ENCODE measurements at places on chromosomes 7 and 10.

GRCh38 chr7:80977751-80978150 is 58.9 kb upstream of the SEMA3C start:
- DNase-seq: no peak

- DNase-seq: no peak
Observed at GRCh38 chr10:1594372-1595241, 142.7 kb downstream of the ADARB2 start.

DNA sequence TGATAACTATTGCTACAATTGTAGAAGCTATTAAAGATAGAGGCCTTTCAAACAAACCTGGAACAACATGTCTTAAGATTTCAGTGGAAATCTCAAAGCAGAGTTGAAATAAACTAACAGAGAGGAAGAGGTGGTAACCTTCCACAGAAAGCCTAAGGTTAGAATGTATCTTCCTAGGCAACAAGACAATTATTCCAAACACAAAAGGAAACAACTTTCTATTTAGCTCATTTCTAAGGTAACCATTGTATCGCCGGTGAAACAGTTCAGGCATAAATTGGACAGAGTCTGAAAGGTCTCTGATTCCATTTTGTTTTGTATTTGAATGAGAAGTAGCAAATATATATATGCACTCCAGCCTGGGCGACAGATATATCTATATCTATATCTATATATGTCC is 30.7 kb upstream of the HYCC1 start:
- no peak for DNase-seq

DNA sequence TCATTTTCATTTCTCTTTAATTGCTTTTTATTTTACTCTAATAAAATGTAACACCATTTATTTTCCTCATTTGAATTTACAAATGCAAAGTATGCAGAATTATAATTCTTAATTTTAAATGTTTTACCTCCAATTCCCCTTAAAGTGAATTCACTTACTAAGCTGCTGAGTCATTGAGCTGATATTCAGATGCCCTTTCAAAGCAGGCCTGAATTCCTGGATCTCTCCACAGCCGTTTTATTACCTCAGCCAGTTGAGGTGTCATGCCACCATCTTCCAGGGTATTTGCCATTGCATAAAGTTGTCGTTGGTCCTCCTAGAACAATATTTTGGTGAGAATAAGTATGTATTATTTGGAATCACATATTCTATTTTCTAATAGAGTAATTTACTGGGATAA is 33.2 kb downstream of the GNAT3 start:
- DNase-seq: peak; percentile 72

DNA sequence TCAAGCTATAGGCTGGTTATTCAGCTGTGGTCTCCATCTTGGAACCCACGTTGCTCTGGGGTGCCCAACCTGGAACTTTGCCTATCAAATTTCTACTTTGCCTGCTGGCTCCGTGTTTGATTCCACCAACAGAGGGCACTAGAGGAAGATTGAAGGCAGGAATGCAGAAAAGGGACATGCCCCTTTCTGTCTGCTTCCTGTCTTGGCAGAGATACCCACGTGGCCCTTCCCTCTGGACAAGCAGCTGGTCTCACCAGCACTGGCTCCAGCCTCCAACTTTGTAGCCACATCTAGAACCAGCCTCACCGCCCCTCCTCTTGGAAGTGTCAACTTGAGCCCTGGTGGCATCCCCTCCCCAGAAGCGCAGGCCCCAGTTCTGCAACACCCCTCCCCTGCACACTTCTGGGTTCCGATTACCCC is 52.1 kb upstream of the ZNF438 start:
- DNase-seq: peak; percentile 68

GRCh38 chr10:6692103-6692502 is 112.0 kb upstream of the PRKCQ start:
- DNase-seq: no peak

GRCh38 chr10:89301721-89302445 is at the start of gene IFIT2:
IFIT2 (plus strand) TSS chr10:89302046; CDS start chr10:89302124, 78 bp downstream.
- DNase-seq: peak; percentile 59

- no peak for DNase-seq
Observed at GRCh38 chr10:51629934-51630639, 69.3 kb downstream of the CSTF2T start.

DNA sequence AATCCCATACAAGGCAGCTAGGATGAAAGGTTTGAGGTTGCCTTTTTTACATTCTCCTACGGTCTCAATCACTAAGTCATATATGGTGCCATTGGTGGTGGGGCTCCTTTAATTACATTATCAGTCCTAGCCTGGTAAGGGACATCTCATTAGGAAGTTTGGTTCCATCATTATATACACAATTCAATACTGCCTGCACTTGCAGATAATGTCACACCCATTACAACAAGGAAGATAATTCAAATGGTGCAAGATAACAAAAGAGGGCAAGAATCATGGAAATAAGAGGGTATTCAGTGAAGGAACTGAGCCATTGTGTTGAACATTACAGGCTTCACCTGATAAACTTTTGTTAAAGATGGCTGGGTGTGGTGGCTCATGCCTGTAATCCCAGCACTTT is 1.7 kb upstream of the TMEM248 start:
- DNase-seq: no peak

DNA sequence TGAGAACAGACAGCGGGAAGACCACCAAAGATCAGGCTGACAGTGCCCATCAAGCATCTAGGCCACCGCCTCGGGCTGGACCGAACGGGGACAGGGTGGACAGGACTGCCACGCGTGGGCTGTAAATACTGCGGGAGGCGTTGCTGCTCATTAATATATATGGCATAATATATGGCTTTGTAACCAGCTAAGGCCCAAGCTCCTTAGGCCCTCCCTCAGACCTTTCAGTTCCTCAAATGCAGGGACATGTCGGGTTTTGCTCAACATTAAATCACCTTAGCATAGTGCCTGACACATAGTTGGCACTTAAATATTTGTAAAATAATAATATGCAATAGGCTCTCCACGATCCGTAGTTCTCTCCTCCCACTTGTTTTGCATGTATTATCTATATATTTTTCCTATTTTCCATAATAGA is 402 bp upstream of the TMEM168 start:
- DNase-seq: no peak

DNA sequence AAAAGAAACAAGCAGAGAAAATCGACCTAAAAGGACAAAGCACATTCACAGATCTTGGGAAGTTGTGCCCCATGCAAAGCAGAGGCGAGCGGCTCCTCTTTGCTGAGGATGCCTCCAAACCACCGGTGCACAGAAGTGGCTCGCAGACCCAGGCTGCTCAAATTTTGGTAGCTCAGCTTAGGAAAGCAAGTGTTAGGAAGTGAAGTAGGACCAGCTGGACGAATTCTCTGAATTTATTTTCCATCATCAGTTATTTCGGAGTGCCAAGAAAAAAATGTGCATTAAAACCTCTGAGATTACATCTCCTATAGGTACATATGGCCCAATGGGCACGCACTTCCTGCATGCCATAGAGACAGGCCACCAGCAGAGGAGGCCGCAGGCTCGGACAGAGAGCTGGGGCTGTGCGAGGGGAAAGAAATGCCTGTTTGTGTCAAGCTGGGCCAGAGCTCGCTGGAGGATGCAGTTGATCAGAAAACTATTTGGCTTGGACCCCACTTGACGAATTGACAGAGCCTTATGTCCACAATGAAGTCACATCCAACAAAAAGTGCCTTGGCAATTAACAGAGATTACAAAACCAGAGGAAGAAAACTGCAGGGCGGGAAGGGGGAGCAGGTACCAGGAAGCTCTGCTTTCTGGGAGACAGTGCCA is 122.3 kb upstream of the LYZL2 start:
- peak; percentile 42 for DNase-seq

- no peak for DNase-seq
Observed at GRCh38 chr7:44382459-44383265, 57.3 kb upstream of the CAMK2B start.

DNA sequence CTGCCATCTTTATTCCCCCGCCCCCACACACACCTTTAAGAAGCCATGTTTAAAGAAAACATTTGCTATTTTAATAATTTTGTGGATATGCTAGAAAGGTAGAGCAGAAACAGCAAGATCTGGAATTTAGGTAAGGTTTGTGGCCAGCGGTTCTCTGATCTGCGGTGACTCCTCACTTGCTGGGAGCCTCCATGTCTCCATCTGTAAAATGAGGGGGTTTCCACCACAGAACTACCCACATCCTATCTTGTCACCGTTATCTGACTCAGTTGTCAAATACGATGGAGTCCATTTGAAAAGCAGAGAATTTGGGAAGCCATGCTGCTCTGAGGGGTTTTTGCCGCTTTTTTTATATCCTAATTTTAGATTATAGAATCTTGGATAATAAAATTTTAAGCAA is 23.3 kb downstream of the MACC1 start:
- no peak for DNase-seq

All from RCC 7860 (cell line).